ENCODE measurements at places on chromosomes 13 and 19.

DNA sequence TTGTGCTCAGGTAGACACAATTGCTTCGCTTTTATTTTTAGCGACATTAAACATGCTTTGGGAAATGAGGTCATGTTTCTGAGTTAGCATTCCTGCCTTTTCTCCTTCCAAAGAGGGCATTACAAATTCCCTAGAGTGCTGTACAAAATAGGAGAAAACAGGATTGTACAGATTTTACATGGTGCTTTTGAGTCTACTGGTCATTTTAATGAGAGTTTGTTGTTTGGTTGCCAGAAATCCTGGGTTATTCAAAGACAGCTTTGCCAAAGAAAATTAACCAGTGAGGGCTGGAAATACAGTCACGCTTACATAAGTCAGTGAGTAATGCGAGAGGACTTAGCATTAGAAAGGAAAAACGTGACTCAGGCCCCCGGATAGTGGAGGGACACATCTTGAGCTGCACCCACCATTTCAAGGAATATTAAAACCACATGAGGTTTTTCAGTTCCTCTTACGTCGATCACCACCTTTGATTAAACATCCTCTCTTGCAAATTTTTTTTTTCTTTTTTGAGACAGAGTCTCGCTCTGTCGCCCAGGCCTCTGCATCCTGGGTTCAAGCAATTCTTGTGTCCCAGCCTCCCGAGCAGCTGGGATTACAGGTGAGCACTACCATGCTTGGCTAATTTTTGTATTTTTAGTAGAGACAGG lies 55.4 kb downstream of the SACS start:
- peak; percentile 89 for DNase-seq

- DNase-seq, result no peak
These were observed 75.9 kb downstream of the TNFSF11 start for GRCh38 chr13:42649831-42650230.

DNA sequence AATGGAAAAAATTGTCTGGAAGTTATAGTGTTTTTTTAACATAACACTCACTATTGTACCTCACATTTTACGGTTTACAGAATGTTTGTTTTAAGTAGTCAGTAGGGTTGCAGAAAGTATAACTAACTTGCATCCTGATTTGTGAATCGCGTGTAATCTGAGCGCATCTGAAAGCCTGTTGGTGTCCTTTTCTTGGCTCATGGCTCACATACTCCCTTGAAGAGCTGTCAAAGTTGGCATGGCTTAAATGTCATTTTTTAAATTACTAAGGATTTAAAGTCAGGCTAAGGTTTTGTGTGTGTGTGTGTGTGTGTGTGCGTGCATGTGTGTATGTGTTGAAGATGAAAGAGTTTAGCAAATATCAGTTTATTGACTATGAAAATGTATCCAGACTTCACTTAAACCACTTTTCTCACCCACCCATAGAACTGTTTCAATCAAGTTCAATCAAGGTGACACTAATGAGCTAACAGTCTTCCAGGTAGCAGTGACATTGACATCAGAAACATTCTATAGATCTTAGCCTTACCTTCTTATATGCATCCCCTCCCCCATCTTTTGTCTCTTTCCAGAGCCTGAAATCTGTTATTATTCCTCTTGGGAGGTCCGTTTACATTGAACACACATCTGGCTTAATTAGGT lies 480.4 kb upstream of the SGCG start:
- DNase-seq, result no peak

GRCh38 chr13:33153421-33154404 lies 131.8 kb downstream of the STARD13 start:
- DNase-seq, result no peak

GRCh38 chr19:50315773-50316448 lies 13.3 kb downstream of the KCNC3 start:
- no peak for DNase-seq

Data from hematopoietic multipotent progenitor cell (in vitro differentiated cells).